Panc1 (cell line): ENCODE measurements at places on chromosomes 7 and 10.

- no peak for DNase-seq
These were observed 5.7 kb upstream of the GDI2 start for GRCh38 chr10:5818894-5819293.

- no peak for DNase-seq
These were observed 303.1 kb upstream of the FZD1 start for GRCh38 chr7:90961037-90961725.

DNA sequence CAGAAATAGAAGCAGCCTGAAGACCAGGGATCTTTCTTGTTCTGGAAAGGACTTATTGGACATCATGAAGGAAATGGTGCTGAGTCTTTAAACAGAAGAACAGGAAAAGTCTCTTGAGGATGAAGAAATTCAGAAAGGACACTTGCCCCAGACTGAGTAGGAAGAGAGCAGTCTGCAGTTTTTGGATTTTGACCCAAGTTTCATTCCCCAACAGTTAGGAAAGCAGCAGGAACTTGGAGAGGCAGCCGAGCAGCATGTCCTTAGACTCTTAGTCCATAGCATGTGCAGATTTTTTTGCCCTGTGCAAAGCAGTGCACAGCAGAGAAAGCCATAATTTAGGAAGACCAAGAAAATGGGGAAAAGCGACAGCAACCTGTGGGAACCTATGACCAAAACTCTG lies 927.2 kb upstream of the AUTS2 start:
- DNase-seq, result no peak

- no peak for DNase-seq
These were observed 488 bp downstream of the EIF4H start for GRCh38 chr7:74174606-74175082.

GRCh38 chr7:33495207-33495606 lies 365.8 kb downstream of the BBS9 start:
- DNase-seq, result no peak

DNA sequence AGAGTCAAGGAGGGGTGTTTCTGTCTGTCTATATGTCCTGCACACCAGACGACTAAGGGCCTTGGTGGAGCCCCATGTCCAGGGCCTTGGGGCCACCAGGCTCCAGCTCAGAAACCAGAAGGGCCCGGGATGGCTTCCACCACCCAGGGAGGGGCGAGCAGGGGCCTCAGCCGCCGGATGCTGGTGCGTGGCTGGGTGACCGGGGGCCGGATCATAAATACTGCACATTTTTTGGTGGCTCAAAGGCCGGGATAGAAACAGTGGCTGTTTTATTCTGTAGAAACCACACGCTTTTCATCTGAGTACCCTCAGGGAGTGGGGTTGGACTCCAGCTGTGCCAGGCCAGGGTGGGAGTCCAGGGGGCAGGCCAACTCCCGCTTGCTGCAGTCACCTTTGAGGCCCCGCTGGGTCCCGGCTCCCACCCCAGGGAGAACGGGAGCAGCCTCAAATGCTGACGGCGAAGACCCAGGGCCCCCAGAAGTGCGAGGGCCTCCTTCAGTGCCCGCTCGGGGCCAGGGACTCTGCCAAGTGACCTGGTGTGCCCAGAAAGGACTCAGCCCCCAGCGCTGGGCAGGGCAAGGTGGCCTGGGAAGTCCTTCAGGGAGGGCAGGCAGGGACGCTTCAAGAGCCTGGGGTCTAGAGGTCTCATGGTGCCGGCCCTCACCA lies 28.2 kb downstream of the PDGFA start:
- no peak for DNase-seq

GRCh38 chr7:152899004-152899403 lies 139.5 kb downstream of the ACTR3B start:
- no peak for DNase-seq

DNA sequence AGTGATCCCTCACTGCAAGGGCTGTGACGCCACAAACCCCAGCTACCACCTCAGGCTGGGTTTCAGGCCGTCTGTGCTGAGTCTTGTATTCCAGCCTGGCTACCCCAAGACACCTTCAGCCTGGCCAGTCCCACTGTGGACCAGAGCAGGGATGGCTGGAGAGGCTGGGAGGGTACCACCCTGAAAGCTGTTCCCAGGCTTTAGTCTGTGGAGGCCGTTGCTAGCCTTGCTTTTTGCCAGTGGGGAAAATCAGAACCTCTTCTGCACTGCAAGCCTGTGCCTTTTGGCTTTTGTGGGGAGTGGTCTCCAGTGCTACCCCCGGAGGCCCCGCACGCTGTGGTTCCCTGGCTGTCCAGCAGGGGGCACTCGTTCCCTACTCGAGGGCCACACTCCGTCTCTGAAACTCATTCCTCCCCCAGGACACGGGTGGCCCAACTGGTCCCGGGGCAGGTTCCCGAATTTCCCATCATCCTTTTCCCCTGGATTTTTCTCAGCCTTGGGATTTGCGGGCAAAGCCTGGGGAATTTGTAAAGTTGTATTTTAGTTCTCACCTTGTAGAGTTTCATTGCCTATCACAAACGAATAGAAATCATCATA lies 128.4 kb upstream of the BTBD16 start:
- no peak for DNase-seq

GRCh38 chr10:43912469-43912868 lies 263.8 kb upstream of the ZNF32 start:
- DNase-seq, result no peak

DNA sequence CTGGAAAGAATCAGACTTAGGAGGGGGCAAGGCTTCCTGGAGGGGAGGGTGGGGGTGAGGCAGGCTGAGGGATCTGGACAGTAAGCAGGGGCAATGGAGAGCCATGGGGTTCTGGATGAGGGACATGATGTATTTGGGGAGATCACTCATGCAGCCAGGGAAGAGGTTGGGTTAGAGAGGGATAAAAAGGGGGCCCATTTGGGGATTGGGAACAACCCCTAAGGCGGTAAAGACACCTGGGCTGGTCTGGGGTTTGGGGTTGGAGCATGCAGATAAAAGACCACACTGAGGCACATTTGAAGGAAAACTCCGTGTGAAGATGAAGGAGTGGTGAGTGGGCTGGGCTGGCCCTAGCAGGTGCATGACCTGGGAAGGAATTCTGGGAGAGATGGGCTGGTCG lies 30.8 kb downstream of the HIF1AN start:
- DNase-seq, result no peak
